Thoracic aorta (tissue), 2 donors: ENCODE measurements at places on chromosomes 11 and 22.

GRCh38 chr11:47056261-47056915 lies 119.8 kb downstream of the CSTPP1 start:
- no peaks in the 10 kb centered on the region for H3K36me3 ChIP-seq
- DNase-seq = no peak
- no peaks in the 10 kb centered on the region for H3K27me3 ChIP-seq

DNA sequence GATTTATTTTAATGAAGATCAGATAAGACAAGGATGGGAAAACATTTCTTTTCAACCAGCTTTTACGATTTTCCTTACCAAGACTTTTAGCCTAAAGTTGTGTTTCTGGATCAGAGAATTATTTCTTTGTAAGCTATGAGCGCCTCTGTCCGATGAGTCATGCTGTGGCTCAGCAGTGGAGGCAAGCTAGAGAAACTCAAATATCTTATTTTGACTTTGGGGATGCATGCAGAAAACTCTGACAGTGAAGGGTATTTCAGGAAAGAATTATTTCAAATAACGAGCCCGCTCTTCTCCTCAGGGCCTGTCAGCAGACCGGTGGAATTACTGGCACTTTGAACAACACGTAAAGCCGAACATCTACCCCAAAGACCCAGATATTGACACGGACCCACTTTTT lies 77.9 kb upstream of the OR5AK2 start:
- H3K4me1 ChIP-seq = no peaks in the 10 kb centered on the region
- H3K4me3 ChIP-seq = no peak overlapping the region
- no peak for DNase-seq
- no peak overlapping the region for H3K27ac ChIP-seq
- H3K36me3 ChIP-seq = no peaks in the 10 kb centered on the region

DNA sequence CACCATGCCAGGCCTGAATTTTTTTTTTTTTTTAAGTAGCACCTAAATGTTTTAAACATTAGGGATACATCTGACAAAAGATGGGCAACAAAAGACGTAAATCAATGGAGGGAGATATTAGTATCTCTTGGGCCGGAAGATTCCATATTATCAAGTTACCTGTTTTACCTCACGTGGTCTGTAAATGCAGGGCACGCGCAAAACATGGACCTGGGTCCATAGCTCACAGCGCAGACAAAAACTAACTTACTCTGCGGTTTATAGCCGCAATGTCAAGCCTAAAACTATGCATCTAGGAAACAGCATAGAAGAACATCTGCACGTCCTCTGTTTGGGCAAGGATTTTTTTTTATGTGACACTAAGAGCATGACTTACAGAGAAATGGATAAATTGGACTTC lies 31.5 kb upstream of the PANX2 start:
- H3K4me1 ChIP-seq = peaks cover 27% of the 10 kb centered on the region
- H3K4me3 ChIP-seq = no peak overlapping the region
- no peak for DNase-seq
- H3K36me3 ChIP-seq = no peaks in the 10 kb centered on the region
- H3K27ac ChIP-seq = no peak overlapping the region
- H3K27me3 ChIP-seq = no peaks in the 10 kb centered on the region

DNA sequence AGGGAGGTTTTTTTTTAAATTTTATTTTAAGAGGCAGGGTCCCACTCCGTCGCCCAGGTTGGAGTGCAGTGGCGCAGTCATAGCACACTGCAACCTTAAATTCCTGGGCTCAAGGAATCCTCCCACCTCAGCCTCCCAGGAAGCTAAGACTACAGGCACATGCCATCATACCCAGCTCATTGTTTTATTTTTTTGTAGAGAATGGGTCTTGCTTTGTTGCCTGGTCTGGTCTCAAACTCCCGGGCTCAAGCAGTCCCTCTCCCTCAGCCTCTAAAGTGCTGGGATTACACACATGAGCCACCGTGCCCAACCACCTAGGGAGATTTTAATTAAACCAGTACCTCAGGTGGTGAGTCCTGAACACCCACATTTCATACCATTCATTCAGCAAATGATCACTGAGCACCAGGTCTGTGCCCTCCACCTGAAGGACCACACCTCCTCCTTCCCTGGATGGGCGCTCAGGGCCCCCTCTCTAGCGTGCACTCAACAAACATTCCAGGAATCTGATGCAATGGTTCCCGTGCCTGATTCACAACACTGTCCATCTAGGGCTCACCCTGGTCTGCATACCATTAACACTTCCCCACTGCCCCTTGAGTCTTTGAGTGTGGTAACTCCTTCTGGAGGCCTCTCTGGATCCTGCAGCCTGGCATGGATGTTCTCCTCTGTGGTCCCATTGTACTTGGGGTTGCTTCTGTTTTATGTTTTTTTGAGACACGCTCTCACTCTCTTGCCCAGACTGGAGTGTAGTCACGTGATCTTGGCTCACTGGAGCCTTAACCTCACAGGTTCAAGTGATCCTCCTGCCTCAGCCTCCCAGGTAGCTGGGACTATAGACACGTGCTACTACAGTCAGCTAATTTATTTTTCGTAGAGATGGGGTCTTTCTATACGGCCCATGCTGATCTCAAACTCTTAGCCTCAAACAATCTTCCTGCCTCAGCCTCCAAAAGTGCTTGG lies 9.6 kb upstream of the MYH9 start:
- no peak overlapping the region for H3K4me3 ChIP-seq
- no peak for DNase-seq
- no peaks in the 10 kb centered on the region for H3K27me3 ChIP-seq
- H3K4me1 ChIP-seq = no peaks in the 10 kb centered on the region
- H3K27ac ChIP-seq = no peak overlapping the region

DNA sequence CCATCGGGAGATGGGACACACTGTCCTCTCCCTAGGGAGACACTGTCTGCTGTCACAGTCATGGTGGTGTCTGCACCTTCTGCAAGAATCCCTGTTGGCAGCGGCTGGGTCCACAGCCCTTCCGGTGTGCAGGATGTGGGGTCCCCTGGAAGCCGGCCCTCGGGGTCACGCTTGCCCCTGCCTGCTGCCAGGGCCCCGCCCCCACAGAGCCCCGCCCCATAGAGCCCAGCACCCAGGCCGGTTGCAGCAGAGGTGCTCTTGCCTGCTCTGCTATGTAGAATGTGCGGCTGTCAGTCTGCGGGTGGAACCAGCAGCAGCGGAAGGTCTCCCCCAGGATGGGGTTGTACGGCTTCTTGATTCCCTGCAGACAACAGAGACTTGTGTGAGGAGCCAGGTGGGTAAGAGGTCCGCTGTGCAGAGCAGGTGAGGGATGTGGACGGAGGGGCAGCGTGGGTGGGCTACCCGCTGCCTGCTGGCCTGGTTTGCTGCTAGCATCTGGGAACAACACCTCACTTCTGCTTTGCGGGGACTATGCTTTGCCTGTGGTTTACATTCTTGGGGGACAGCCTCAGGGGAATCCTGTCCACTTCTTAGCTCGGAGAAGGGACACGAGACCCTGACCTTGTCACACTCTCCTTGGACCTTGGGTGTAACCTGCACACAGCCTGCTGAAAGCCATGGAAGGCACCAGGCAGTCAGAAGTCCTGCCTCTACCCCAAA lies 44.9 kb upstream of the CARS1 start:
- H3K27me3 ChIP-seq = no peaks in the 10 kb centered on the region
- no peak overlapping the region for H3K4me3 ChIP-seq
- DNase-seq = no peak
- no peaks in the 10 kb centered on the region for H3K4me1 ChIP-seq

DNA sequence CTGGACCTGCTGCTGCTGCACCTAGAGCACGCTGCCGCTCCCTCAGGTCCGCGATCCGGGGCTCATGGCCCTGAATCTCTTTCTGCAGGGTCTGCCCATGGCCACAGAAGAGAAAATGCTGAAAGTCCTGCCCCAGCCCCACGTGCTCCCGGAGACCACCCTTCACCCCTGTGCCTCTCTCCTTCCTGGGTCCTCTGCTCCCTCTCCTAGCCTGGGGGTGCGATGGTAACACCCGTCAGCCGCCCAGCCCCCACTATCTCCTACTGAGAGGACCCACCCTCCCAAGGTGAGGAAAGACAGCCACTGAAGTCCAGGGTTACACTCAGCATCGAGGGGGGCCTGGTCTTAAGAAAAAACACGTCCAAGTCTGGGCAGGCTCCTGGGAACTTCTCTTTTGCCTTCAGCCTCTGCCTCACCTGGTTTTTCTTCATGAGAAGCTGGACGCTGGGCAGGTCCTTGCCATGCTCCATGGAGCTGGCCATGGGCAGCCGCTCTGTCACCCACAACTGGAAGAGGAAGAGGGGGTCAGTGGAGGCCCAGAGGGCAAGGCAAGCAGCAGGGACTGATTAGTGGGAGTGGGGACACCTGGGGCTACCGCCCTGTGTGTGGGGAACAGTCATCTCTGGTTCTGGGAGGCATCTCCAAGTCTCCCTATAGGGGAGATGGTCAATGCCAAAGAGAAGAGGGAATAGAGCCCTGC lies 15.8 kb upstream of the RBM4B start:
- H3K4me3 ChIP-seq = no peak overlapping the region
- H3K27me3 ChIP-seq = no peaks in the 10 kb centered on the region
- no peak for DNase-seq
- H3K27ac ChIP-seq = no peak overlapping the region
